ENCODE measurements at places on chromosomes 2 and 18.

GRCh38 chr2:233426619-233427342 lies 72.5 kb downstream of the DGKD start:
- no peak for DNase-seq

DNA sequence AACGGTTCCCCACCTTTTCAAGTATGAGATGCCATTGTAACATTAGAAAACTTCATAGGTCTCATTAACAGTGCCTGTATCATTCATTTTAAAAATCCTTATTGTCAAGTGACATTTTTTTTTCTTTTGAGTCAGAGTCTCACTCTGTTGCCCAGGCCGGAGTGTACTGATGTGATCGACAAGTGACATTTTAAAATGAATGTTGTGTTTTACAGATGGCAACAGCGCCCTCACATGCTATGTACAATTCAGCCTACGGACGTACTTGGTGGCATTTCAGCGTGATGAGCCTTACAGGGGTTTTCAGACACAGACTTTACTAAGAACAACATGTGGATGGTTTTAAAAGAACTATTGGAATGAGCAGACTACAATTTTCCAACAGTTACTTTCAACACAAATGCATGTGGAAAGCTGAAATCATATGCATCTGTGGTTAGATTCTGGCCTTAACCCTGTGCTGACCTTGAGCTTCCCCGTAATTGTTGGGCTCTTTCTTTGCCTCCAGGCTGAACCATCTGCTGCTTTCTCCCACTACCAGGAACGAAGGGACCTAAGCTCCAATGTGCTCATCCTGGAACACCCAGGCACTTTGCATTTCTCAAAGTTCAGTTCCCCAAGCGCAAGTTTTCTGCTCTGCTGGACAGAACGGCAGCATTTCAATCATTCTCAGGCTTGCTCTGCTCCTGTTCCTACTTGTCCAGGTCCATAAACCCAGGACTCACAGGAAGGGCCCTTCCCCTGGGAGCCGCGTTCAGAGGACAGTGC lies 119.9 kb upstream of the NDUFV2 start:
- no peak for DNase-seq

GRCh38 chr2:214019973-214020345 lies 390.9 kb upstream of the VWC2L start:
- no peak for DNase-seq

DNA sequence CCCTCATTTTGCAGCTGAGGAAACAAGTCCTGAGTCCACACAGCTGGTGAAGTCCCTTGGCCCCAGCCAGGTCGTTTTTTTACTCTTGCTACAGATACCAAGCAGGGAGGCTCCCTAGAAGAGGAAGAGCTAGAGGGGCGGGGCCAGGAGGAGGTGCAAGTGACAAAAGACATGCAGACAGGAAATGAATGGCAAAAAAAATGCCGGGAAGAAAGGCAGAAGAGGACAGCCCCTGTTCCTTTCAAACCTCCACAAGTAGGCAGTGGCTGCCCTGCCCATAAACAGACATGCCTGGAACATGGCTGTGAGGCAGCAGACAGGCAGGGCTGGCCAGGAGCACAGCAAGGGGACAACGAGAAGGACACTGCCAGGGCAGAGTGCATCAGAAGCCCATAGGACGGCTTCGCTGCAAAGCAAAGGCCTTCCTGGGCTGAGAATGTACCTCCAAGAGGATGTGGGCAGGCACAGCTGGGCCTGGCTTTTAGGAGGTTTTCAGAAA lies 108.7 kb downstream of the ZBTB7C start:
- DNase-seq, result no peak

- DNase-seq, result no peak
These were observed 39.7 kb downstream of the SH3RF3 start for GRCh38 chr2:109168716-109169115.

DNA sequence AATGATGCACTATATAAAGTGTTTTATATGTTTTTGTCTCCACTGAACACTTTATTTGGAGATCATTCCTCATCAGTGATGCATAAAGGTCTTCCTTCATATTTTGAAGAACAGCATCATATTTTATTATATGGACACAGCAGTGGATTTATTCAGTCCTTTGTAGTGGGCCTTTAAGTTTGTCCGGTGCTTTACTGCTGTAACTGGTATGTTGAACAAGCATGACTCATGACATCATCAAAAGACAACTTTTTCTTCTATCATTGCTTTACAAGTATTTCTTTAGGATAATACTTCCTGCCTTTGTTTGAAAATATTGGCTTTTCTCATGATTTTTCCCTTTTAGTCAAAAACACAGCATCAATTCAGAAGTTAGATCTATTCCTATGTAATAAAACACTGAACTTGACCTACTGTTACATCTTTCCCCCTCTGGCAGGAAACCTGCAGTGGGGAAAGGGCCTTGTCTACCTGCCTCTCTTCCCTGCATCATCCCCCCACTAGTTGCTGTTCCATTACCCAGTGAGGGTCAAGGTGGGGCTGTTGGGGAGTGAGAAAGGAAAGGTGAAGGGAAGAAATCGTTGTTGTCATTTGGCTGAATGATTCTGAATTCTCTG lies 241.2 kb downstream of the CYP26B1 start:
- no peak for DNase-seq

- no peak for DNase-seq
These were observed 325.4 kb downstream of the ERBB4 start for GRCh38 chr2:212213191-212213590.

DNA sequence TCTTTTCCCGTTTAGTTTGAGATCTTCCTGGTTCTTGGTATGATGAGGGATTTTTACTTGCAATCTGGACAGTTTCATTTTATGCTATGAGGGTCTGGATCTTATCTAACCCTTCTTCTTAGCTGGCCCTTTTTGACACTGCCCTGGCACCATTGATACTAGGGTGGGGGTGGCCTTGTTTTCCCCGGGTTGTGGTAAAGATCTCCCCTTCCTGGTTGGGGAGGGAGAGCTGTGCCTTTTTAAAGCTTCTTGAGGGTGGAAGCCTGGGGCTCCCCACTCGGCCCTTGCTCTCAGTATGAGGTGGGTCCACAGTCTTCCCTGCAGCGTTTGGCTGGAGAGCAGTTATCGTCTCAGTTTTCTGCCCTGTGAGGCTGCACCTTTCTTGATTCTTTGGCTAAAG lies 66.1 kb downstream of the ASB1 start:
- no peak for DNase-seq

- DNase-seq, result no peak
These were observed 76.8 kb downstream of the ZFP36L2 start for GRCh38 chr2:43149482-43150107.

DNA sequence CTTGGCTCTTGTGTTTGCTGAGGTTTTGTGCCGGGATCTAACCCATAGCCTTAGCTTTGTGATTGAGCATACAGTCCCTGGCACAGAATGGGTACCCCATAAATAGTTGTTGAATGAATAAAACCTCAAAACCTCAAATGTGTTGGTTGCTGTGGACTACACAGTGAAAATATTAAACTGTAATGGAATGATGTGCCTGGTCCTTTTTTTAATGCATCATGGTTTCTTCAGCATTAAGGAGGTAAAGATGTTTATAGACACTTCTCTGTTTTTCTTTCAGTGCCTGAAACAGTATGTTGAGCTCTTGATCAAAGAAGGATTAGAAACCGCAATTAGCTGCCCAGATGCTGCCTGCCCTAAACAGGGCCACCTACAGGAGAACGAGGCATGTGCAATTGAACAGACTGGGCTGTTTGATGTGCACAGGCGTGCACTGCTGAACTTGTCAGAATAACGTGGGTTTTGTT lies 97.0 kb downstream of the RNF144A start:
- DNase-seq, result peak; percentile 35

GRCh38 chr2:70959851-70960832 lies 18.3 kb upstream of the ANKRD53 start:
- no peak for DNase-seq

- no peak for DNase-seq
These were observed 24.4 kb upstream of the EIF2AK3 start for GRCh38 chr2:88651646-88652045.

GRCh38 chr2:151297882-151298281 lies 8.4 kb upstream of the NMI start:
- DNase-seq, result no peak

DNA sequence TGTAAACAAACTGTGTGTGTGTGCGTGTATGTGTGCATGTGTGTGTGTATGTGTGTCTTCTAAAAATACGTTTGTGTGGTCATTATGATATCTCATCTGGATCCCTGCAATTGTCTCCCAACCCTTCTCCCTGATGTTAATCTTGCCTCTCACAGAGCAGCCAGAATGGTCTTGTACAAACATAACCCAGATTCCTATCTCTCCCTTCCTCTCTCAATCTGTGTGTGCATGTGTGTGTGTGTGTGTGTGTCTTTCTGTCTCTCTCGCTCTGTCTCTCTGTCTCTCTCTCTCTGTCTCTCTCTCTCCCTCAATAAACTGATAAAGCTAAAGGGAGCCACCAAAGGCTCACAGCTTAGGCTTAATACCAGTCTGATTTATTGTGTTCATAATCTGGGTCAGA lies 210.8 kb downstream of the PAX3 start:
- DNase-seq, result no peak

- DNase-seq, result no peak
These were observed 98.7 kb downstream of the TCF4 start for GRCh38 chr18:55489034-55489986.

DNA sequence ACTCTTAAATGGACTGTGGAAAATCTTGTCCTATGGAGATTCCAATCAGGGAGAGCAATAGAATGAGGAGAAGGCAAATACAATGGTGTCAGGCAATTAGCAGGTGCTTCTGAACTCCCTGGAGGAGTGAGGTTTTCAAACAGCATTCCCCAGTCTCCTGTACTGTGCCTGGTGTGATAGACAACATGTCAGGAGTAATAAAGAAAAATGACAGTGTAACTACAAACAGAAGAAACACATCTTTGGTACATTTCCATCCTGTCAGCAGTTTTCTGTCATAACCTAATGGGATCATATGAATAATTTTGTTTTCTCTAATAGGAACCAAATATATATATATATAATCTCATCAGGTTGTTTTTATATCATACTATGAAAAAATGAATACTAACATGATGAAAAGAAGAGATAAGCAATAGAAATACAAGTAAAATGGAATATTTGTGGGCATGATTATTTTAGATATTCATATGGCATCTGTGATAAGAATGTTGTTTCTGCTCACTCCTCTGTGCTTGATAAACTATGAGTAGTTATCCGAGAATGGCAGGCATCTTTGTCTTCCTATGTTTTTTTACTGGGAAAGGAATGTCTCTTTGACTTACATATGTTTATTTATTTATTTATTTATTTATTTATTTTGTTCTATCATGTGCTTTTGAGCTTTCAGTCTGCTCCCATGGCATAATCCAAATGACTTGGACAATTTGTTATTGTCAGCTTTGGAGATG lies 441.7 kb downstream of the TXNL1 start:
- no peak for DNase-seq

DNA sequence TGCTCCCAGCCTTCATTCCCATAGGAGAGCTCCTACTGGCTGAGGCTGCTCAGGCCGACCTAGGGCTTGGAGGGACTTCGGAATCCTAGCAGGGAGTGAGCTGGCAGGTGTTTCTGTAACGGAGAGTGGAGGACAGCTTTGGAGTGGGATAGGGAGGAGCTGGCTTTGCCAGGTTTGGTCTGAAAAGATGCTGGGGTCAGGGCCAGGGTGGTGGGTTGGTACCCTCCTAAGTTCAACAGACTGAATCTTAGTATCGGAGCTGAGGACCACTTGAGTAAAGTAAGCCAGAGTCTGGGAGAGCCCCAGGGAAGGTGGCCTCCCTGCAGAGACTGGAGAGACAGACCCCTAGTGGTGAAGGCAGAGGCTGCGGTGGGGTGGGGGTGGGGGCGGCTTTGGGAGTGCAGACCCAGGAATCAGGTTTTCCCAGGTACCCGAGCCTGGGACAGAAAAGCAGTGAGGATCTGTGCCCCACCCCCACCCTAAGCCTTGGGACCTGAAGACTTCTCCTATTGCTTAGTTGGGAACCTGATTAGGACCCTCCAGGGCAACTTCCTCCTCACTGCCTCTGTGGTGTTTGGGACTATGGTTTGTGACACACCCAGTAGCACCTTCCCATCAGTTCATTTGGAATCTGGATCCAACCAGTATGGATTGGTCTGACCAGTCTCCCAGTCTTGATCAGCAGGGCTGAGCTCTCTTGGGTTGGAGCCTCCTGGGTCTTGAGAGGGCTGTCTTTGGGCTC lies 3.0 kb downstream of the CNNM4 start:
- DNase-seq, result no peak

DNA sequence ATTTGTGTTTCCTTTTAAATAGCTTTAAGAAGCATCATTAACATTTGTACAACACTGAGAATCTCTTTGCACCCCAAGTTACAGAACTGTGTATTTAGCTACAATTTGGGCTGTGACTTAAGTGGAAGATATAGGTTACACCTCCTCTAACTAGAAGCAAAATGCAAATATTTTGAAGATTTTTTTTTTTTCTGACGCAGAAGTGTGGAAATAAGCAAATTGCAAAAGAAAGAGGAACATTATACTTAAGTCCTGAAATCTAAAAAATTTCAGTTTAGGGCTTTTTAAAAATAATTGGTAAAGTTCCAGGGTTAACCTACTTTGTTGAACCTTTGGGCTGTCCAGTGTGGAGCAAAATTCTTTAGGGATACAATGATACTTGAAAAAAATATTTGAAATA lies 41.4 kb upstream of the RBMS1 start:
- no peak for DNase-seq

DNA sequence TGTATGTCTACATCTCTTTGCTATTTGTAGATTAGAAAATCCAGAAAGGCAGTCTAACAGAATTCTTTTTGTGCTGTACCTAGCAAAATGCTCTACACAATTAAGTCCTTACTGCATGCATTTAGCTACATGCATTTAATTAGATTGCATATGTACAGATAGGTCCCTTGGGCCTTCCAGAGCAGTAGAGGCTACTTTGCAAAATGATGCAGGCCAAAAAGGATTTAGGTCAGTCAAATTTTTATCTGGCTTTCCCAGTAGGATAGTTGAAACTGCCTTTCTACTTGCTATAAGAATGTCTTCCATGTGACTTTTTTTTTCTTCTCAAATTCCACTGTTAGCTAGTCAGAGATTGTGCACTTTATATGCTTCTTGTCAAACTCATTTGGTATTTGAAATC lies 19.3 kb downstream of the GALNT13 start:
- DNase-seq, result no peak

GRCh38 chr2:138652378-138652777 lies 127.8 kb downstream of the NXPH2 start:
- no peak for DNase-seq

- peak; percentile 47 for DNase-seq
These were observed 32.1 kb upstream of the NCKAP5 start for GRCh38 chr2:133600266-133600928.

DNA sequence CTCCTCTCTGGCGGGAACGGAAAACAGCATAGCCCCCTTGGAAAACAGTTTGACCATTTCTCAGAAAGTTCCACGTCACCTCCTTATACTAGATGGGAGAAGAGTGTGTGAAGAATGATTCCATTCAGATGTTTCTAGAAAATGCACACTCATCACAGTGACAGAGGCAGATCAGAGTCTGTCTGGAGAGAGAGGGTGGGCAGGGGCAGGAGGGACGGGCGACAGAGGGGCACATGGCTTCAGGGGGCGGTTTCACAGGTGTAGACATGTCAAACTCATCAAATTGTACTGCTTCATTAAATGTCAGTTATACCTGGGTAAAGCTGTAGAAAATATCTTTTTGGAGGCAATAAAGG lies 88.8 kb upstream of the TAF1B start:
- no peak for DNase-seq
